ENCODE measurements at places on chromosomes 7 and 10.

DNA sequence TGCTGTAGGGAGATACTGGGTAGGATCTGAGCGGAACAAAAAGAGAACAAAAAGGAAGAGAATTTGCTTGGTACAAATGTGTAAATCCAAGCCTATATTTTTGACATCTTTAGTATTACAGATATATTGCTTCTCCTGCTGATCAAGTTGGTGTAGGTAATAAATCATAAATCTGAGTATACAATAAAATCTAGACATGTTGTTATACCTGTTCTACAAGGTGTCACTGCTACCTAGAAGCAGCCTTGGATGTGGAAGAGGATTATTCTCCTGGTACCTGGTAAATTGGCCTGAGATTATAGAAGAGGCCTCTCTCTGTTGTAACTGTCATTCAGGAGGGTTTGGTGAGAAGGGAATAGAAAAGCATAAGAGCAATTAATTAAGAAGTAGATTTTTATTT lies 89.9 kb upstream of the LSM8 start:
- no peak for DNase-seq

DNA sequence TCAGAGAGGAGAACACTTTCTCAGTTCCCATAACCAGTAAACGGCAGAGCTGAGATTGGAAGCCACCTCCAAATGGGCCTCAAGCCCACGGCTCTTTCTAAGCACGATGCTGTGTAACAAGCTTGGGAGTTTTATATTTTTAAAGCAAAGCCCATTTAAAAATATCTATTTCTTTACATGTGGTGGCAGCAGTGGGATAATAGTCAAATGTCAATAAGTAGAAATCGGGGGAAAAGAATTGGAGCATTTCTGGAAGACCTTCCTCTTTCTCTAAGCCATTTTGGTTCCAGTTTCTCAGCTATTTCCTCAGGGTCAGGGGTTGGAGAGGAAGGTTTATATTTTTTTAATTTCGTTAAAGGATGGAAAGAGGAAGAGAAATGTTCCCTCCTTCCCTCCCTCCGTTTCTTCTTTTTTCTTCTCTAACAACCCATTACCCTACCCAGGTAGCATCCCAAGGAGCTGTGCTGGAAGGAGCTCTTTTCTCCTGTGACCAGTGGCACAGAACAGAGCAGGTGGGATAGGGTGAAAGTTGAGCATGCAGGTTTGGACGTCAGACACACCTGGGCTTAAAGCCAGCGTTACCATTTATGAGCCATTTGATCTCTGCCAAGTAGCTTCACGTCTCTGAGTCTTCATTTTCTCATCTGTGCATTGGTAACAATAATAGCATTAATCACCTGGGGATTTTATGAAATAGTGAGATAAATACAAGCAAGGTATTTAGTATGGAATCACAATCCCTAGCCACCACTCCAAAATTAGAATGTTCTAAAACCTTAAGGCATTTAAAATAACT lies 515.7 kb downstream of the RPS24 start:
- no peak for DNase-seq

GRCh38 chr10:3861795-3862194 lies 76.8 kb upstream of the KLF6 start:
- no peak for DNase-seq

GRCh38 chr10:127887541-127888415 lies 5.0 kb downstream of the CLRN3 start:
- DNase-seq, result no peak

DNA sequence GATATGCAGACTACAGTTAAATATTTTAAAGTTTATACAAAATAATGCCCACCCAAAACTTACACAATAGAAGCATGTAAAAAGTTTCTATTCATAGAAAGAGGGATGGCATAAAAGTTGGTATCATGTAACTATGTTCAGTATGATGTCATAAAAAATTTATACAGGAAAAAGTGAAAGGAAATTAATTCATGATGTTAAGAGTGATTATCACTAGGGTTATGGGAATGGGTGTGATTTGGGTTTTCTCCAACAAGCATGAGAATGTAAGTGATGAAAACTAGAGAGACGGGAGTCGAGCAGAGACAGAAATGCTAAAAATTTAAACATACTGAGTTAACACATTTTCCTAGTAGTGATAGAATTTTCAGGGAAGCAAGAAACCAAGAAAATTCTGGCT lies 52.7 kb downstream of the GDI2 start:
- no peak for DNase-seq

DNA sequence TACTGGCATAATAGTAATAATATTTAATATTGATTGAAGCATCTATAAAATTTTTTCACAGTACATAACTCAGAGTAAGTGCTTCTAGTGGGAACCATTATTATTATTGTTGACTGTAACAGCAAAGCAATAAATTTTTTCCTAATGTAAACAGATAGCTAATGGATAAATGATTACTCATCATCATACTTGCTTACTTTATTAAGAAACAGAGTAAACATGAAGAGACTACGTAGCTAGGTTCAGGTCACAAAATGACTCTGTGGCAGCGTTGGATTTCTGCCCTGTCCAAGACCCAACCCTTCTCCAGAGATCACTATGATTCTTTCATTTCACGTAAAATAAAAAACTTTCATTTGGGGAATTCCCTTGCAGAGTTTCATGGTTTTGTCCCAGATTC lies 8.3 kb upstream of the ABCB5 start:
- DNase-seq, result no peak

DNA sequence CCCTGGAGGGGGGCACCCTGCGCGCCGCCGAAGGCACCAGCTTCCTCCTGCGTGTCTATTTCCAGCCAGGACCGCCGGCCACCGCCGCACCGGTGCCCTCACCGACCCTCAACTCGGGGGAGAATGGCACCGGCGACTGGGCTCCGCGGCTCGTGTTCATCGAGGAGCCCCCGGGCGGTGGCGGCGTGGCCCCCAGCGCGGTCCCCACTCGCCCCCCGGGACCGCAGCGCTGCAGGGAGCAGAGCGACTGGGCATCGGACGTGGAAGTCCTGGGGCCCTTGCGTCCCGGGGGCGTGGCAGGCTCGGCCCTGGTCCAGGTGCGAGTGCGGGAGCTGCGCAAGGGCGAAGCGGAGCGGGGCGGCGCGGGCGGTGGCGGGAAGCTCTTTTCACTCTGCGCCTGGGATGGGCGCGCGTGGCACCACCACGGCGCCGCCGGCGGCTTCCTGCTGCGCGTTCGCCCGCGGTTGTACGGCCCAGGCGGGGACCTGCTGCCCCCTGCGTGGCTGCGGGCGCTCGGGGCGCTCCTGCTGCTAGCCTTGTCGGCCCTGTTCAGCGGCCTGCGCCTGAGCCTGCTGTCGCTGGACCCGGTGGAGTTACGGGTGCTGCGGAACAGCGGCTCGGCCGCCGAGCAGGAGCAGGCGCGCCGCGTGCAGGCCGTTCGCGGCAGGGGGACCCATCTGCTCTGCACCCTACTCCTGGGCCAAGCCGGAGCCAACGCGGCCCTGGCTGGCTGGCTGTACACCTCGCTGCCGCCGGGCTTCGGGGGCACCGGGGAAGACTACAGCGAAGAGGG lies 594 bp downstream of the CNNM1 start:
- DNase-seq, result no peak

- DNase-seq, result no peak
These were observed 52.2 kb downstream of the CUBN start for GRCh38 chr10:17077346-17077781.

DNA sequence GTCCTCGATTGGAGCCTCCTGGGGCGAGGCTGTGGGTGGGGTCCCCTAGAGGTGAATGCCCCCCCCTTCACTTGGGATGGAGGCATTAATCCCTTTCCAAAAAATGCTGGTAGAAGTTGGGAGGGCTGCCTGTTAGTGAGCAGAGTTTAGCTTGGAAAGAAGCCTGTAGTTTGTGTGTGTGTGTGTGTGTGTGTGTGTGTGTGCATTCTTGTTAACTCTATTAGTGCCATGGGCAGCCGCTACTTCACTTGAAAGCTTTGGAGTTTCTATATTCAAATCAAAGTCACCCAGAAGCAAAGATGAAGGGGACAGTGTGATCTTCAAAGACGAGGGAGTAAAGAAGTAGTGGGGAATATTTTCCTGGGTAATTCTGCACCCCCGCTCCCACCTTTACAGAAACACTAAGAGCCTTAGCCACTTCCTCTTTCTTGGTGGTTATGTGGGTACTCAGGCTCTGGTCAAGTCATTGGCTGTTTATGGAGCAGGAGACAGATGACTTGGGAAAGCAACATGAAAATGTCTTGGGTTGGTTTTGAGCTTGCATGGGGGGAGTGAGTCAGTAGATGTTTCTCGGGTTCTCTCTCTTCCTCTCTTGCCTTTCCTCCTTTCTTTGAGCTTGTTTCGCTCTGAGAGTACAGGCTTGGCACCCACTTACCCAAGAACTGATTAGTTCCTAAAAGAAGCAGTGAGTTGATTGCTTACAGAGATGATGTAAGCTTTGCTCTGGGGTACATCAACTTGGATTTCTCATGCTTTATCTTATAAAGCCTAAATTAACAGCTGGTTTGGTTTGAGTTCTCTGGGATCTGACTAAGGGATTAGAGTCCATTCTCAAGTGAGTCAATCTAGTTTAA lies 35.9 kb downstream of the TCF7L2 start:
- DNase-seq, result no peak

- peak; percentile 91 for DNase-seq
These were observed 10.4 kb upstream of the LMBR1 start for GRCh38 chr7:156903232-156903909.

- DNase-seq, result no peak
These were observed 606.6 kb upstream of the LRRN3 start for GRCh38 chr7:110484356-110484755.

- DNase-seq, result no peak
These were observed 1209.8 kb downstream of the REEP3 start for GRCh38 chr10:64731016-64731415.

GRCh38 chr7:81873559-81873958 lies 103.7 kb upstream of the HGF start:
- no peak for DNase-seq

GRCh38 chr10:128185627-128186026 lies 59.4 kb upstream of the MKI67 start:
- no peak for DNase-seq

DNA sequence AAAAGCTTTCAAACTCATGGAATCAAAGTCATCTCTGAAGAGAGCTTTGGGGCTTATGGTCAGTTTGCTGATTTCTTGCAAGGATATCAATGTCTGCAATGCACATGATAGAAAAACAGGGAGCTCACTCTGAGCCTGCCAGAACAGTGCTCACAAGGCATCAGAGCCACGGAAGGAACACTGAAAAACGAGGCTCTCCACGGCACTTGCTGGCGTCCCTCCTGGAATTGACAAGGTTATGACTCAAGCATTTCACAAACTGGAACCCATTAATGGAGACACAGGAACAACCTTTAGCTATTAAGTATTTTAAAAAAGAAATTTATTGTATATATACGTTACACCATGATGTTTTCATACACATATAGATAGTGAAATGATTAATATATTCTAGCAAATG lies 266.3 kb downstream of the KCND2 start:
- DNase-seq, result no peak

DNA sequence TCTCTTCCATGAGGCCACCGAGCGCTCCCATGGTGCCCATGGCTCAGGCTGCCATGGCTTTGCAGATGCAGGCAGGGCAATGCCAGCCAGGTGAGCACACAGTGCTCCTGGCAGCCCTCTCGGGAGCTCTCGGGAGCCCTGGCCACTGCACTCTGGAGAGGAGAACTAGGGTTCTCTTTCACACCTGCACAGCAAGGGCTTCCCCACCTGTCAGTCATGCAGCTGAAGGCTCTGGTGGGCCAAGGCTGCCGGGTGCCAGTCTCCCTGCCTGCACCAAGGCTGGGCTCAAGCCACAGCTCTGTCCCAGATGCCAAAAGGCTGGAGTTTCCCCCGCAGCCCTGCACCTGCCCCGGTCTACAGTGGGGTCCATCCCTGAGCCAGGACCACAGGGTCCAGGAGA lies 32.6 kb downstream of the NUDT1 start:
- no peak for DNase-seq

- no peak for DNase-seq
These were observed 71.1 kb downstream of the DIP2C start for GRCh38 chr10:618229-618989.

DNA sequence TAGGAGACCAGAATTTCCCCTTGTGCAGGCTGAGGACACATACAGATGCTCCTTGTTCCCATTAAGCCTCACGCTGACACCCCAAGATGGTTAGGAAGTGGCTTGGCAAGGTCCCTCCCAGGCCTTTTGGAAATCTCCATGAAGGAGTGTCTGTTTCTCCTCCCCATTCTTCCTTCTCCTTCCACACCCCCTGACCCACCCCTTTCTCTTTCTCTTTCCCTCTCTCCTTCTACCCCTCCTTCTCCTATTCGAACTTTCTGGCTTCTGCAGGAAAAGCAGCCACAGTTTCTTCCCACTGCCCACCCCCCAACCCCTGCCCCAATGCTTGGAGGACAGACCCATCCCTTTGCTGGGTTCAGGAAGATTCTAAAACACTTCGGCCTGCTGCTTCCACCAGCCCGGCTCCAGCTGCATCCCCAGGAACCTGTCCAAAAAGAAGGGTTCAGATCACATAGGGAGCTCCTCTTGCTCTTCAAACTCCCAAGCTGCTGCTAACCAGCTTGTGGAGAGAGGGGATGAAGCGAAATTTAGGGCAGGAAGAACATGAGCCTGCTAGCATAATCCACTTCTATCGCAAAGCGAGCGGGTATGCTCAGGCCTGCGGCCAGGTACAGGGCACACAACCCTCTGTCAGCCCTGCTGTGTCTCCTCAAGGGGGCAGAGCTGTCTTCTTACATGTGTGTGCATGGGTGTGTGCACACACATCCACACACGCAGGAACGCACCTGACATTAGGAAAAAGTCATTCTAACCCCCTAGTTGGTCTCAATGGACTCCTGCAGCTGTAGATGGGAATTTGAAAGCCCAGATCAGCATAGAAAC lies 80.4 kb downstream of the PPP1R3C start:
- no peak for DNase-seq

DNA sequence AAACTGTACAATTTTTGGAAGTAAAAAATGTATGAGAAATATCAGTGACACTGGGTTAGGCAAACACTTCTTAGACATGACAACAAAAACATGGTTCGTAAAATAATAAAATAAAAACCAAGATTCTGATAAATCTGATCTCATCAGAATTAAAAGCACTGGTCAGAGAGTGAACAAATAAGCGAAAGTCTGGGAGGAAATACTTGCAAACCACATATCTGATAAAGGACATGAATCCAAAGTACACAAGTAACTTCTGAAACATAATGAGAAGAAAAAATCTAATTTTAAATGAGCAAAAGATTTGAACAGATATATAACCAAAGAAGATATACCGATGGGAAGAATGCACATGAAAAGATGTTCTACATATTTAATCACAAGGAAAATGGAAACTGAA lies 91.5 kb downstream of the RTKN2 start:
- DNase-seq, result no peak

DNA sequence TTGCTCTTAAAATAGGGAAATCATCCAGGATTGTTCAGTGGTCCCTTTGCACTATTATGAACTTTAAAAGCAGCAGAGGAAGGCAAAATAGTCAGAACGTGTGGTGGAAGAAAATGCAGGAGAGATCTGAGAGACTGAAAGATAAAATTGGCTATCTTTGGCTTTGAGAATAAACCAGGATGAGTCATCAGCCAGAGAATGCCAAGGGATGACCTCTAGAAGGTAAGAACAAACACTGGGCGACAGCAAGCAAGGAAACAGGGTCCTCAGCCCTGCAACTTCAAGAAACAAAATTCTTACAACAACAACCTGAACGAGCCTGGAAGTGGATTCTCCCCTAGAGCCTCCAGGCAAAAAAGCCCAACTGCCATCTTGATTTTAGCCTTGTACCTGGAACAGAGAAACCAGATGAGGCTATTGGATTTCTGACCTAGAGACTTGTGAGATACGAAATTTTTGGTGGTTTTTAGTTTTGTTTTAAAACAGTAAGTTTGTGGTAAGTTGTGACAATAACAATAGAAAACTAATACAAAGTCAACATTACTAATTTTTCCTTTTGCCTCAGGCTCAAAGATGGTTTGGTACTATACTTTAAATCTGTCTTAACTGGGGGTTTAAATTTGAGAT lies 130.2 kb upstream of the CNTNAP2 start:
- no peak for DNase-seq

Measured in SW480 (cell line).